Stimulated activated CD4-positive, alpha-beta T cell treated with anti-CD3 and anti-CD28 coated beads, TNF-alpha, amount 100 ng/mL, for 1 hour (primary cell): ENCODE measurements at places on chromosomes 7 and 10.

DNA sequence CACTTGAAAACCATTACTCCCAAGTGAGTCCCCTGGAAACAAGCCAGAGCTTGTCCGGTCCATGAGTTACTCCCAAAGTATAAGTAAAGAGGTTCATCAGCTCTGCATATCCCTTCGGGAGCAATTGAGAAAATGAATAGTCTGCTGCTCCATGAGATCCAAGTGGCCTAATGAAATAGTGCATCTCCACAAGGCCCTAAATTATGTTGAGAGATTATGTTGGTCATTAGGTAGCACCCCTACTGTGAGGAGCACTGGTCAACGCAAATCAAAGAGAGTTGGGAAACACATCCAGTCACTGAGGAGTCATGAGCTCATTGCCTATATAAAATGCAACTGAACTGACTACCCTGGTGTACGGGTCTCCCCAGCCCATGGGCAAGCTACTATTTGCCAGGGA is 205.5 kb upstream of the AOAH start:
- no peak for DNase-seq

DNA sequence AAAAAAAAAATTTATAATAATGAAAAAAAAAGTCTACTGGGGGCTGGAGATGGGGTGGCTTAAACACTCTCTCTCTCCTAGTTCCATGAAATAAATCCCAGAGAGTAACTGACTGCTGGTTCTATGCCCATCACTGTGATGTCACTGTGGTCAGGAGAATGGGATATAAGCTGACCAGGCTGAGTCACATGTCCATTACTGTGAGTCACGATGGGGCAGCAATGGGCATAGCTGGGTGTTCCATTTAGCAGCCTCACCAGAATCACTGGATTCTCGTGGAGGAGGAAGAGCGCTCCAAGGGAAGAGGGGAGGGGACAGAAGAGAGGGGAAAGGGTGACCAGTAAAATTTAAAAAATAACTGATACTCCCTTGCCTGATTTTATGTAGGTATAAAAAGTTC is 37.1 kb downstream of the MASTL start:
- no peak for DNase-seq

GRCh38 chr7:146606628-146607027 is 490.0 kb downstream of the CNTNAP2 start:
- no peak for DNase-seq

DNA sequence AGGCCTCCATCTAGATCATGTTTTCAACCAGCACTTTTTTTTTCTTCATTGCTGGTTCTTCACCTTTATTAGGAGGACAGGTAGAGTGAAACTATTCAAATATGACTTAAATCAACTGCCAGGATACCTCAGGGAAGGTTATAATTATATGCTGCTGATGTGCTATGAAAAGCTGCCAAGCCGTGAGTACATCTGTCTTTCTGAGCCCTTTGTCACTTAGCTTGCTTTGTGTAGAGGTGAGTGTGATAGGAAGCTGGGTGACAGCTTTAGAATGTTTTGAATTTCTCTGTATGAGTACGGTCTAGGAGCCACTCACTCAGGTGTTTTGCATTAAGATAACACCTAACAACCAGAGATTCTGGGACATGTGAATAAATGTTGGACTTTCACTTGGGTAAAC is 365.2 kb downstream of the OTUD1 start:
- DNase-seq = no peak

GRCh38 chr10:75718991-75719390 is 287.6 kb downstream of the LRMDA start:
- DNase-seq = no peak

DNA sequence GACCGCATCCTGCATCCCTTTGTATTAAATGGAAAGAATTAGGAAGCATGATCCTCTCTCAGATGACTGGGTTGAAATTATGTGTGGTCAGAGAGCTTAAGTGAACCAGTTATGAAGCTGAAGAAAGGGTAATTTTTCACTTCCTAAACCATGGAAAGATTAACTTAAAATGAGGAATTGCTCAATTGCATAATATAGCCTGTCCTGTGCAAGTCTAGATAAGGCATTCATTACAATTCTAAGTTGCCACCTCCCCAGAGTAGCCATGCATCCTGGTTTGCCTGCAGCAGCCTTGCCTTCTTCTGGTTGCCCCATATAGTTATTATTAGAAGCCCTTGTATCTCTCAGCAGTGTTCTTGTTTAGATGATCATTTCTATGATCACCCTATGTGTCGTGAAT is 45.3 kb downstream of the STARD3NL start:
- no peak for DNase-seq

DNA sequence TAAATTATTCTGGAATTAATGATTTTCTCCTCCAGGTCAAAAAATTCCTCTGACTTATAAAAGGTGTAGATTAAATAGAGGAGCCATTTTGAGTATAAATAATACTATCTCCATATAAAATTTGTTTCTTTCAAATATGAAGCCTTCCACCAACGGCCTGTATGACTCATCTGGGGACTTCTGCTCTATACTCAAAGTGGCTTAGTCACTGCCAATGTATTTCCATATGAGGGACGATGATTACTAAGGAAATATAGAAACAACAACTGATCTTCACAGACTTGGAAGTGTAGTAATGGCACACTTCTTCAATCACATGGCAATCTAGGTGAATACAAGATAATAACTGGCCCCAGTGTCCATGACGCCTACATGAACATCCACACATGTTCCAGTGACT is 335.6 kb upstream of the HGF start:
- DNase-seq = no peak

DNA sequence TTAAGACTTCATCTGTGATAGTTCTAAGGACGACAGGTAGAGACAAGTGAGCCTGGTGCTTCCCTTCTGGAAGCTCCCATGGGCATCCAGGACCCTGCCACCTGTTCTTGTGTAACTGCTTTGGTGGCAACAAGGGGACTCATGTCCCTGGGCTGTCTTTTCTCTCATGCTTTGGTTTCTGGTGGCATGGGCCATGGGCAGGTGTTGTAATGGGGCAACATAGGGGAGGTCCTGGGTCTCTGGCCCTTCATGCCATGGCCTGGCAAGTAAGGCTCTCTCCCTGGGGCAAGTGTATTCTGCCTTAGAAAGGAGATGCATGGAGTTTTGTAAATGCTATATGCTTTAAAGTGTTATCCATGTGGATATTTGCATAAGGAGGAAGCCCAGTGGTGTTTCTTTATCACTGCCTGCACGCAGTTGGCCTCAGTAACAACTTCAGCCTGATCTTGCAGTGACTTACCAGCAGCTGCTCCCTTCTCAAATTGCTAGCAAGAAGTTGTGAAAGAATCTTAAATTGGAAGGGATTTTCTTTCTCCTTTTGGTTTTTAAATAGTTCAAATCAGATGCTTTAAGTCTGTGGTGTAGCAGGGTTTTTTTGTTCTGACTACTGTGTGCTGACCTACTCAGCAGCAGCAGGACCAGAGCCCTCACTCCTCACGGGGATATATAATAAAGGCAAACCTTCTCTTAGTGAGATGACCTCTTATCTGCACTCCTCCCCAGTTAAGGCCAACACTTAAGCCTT is 39.9 kb downstream of the OGDH start:
- DNase-seq = no peak

GRCh38 chr7:2838873-2839578 is 5.1 kb downstream of the GNA12 start:
- no peak for DNase-seq

DNA sequence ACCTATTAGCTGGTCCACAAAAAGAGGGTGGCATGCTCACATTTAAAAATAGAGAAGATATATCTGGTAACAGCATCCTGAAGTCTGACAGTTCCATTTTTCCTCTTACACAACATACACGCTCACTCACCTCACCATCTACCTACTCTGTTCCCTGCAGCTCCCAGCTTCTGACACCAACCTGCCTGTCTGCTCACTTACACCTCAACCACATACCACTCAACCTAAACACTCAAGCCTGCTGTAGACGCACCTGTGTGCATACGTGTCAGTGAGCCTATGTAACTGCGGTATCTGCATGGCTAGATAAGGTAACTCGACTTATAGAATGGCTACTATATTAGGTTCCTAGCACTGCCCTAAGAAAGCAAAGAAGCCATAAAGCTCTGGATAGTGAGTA is 174.9 kb downstream of the DGKI start:
- DNase-seq = no peak
